Activated CD8-positive, alpha-beta memory T cell treated with anti-CD3 and anti-CD28 coated beads for 36 hours (primary cell): ENCODE measurements at places on chromosomes 12 and 14. TPM values are rescaled to one million over a fixed set of nuclear protein-coding genes. Genes with fewer than 3 reads are reported as not detected.

The ZFHX2 gene
- total RNA-seq, result 0.97 TPM

The GPR162 gene
- total RNA-seq, result 0.44 TPM

The RFX4 gene
- not detected for total RNA-seq

The ITGB7 gene
- 248 TPM for total RNA-seq

The CD163 gene
- not detected for total RNA-seq

The IL26 gene
- total RNA-seq, result 1.2 TPM

The MUCL1 gene
- total RNA-seq, result not detected

The TMPRSS12 gene
- total RNA-seq, result not detected

The SLC7A7 gene
- 0.38 TPM for total RNA-seq

The SLC10A1 gene
- not detected for total RNA-seq

The HOXC10 gene
- not detected for total RNA-seq

The DENR gene
- 76.4 TPM for total RNA-seq

The PRH2 gene
- total RNA-seq, result not detected

The CCDC196 gene
- not detected for total RNA-seq

The PLA2G1B gene
- total RNA-seq, result not detected

The GPRC5A gene
- total RNA-seq, result not detected

The DBX2 gene
- total RNA-seq, result not detected
